ENCODE measurements at places on chromosomes 1 and 21.

DNA sequence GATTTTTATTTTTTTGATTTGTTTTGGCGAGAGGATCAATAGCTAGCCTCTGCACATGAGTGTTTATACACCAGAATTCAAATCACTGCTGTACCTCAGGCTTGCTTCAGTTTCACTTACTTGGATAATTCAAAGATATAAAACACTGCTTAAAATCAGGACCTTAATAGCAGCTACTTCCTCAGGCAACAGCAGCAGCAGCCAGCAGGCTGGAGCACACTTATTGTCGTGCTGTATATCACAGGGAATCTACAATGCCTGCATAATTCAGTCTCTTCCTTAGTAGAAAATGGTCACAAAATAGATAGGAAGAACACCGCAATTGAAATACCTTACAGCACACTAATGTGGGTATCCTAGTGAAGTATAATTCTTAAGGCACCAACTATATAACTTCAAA lies 497.3 kb downstream of the NEGR1 start:
- DNase-seq, result no peak

DNA sequence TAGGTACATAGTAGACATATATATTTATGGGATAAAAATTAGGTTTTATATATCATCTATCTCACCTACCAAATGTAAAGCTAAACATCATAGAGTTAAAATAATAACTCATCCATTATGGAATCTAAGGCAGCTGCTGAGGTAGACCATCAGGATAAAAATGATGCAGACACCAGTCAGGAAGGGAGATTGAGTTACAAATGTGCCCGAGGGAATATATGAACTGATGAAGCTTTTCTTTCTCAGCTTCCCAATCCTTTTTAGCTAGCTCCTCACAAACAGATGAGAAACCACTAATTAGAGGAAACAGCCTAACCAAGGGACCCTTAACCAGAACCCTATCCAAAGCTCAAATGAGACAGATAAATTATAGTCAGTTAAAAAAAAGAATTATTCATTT lies 20.9 kb downstream of the TTLL7 start:
- no peak for DNase-seq

GRCh38 chr1:82731216-82731615 lies 930.5 kb downstream of the ADGRL2 start:
- DNase-seq, result no peak

DNA sequence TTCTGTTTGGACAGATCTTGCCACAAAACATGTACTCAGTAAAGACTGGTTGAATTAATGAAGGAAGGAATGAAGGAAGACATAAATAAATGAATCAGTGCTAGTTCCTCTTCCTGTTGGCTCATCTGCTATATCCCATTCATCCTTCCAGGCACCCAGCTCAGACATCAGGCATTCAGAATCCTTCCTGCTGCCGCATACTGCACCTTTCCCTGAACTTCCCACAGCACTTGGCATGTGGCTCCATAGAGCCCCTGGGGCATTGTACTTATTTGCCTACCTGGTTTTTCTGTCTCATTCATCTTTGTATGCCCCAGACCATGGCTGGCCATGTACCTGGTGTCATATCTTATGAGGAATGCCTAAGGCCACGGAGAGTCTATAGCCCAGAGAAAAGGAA lies 34.4 kb upstream of the ZNF648 start:
- no peak for DNase-seq

DNA sequence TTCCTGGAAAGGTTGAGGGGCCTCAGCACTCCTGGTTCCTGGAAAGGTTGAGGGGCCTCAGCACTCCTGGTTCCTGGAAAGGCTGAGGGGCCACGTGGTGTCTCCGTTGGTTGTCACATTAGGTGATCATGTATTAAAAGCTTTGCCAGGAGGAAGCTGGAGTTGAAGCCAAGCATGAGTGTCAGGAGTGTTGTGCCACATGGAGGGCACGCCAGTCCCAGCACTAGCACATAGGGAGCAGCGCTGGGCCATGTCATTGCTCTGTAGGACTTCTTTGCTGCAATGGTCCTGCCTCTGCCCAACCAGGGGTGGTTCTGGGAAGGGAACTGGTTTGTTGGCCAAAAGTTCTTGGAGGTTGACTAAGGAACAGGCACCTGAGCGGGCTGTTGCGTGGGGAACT lies 13.3 kb downstream of the ATP5PO start:
- DNase-seq, result no peak

DNA sequence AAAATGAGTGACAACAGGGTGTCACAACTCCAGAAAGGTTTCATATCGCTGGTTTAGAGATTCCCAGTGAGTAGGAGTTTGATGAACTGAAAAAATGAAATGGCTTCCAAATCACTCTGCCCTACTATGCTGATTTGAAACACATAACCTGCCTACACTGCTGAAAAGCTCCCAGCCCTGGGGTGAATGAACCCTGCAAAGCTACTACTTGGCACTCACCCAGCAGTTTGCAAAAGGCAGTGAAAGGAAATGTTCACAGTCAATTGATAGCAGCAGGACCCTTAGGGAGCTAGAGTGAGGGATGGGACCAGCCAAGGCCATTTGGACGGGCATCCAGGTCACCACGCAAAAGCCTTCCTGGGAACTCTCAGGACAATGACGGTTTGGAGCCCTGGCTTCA lies 44.4 kb upstream of the SRP9 start:
- DNase-seq, result no peak

GRCh38 chr1:2617971-2618470 lies 14.8 kb downstream of the MMEL1 start:
- no peak for DNase-seq

DNA sequence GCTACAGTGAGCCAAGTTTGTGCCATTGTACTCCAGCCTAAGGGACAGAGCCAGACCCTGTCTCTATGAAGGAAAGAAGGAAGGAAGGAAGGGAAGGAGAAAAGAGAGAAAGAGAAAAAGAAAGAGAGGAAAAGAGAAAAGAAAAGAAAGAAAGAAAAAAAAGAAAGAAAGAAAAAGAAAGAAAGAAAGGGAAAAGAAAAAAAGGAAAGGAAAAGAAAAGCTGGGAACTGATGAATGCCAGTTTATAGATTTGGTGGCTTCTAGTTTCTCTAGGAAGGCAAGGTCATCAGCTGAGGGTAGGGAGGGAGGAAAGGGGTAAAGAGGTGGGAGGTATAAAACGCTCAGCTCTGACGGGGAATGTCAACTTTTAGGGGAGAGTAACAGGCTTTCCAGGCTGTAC lies 62.3 kb upstream of the AKT3 start:
- DNase-seq, result no peak

GRCh38 chr1:41698916-41699860 lies 214.7 kb upstream of the EDN2 start:
- no peak for DNase-seq

- no peak for DNase-seq
Measured at GRCh38 chr1:212794561-212795014, 2.9 kb downstream of the TATDN3 start.

GRCh38 chr1:99247199-99247598 lies 17.1 kb upstream of the PLPPR4 start:
- no peak for DNase-seq

GRCh38 chr1:96238426-96238825 lies 483.2 kb upstream of the PTBP2 start:
- no peak for DNase-seq

DNA sequence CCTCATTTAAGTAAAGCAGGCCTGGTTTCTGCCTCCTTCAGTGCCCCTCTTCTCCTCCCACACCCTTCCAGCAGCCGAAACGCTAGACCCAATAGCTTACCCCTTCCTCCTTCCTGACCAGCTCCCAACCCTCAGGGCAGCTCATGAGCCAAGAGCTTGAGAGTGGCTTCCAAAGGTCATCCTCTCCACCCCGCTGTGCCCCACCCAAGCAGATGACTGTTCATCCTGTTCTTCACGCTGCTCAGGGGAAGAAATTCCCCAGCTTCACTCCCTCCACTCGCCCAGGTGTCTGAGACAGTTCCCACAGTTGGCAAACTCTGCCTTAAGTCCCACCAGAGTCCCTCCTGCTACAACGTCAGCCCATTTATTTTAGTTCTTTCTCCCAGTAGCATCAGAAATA lies 23.4 kb downstream of the ARHGEF19 start:
- no peak for DNase-seq

GRCh38 chr1:181817091-181817490 lies 244.4 kb downstream of the ZNF648 start:
- DNase-seq, result no peak

- no peak for DNase-seq
Measured at GRCh38 chr21:45030682-45031570, 43.5 kb upstream of the ADARB1 start.

DNA sequence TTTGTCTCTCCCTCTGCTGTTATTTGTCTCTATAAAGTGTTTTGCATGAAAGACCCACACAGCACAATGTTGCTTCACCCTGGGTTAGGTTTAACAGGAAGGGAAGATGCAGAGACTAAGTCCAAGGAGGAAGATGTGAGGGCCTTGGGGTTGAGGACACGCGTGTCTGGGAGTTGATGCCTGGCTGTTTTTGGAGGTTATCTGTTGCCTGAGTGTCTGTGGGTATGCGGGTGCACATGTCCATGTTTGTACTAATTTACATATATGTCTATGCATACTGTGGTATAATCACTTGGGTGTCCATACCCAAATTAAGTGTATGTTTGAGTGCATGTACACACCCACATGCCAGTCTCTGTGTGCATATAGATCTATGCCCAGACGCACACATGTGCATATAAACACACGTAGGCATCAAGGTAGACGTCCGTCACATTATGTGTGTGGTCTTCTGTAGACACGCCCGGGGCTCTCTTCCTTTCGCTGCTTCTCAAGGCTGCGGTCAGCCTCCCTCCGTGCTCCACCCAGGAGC lies 962 bp upstream of the MAN1C1 start:
- DNase-seq, result no peak

GRCh38 chr1:68112835-68113243 lies 62.4 kb upstream of the DIRAS3 start:
- no peak for DNase-seq

- DNase-seq, result no peak
Measured at GRCh38 chr1:234975941-234976860, 152.4 kb downstream of the TOMM20 start.

GRCh38 chr21:34522284-34522683 lies 10.3 kb upstream of the KCNE1 start:
- no peak for DNase-seq

- DNase-seq, result no peak
Measured at GRCh38 chr21:15140321-15141019, 75.7 kb upstream of the NRIP1 start.

- no peak for DNase-seq
Measured at GRCh38 chr1:182624577-182624976, 20.4 kb upstream of the RGS16 start.

DNA sequence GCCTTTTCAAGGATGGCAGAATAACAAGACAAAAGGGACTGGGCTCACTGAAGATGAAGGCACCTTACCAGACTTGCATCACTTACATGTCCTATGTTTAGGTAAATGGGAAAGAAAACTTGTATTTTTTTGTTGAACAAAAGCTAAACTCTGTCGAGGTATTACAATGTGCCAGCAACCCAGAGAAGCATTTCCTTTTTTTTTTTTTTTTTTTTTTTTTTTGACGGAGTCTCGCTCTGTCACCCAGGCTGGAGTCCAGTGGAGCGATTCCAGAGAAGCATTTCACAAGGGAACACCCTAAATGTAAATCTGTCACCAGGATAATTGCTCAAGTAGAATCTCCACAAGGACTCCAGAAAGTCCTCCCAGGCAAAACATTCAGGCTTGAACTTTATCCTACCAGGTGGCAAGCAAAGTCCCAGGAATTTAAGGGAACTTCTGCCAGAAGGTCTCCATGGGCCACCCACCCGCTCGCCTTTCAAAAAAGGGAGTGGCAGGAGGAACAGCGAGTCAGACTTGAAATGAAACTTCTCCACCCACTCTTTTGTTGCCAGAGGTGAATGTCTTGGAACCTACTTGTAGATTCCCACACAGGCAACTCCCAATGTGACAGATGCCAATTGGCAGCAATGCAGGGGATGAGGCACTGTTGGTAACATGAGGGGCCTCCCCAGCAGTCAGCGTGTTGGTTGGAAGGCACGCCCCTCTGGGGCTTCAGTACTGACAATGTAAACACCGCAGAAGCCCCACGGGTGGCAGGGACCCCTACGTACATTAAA lies 125.0 kb downstream of the TIAM1 start:
- no peak for DNase-seq

- no peak for DNase-seq
Measured at GRCh38 chr1:33394770-33395169, 36.1 kb downstream of the PHC2 start.

GRCh38 chr21:29534448-29534847 lies 235.7 kb downstream of the BACH1 start:
- DNase-seq, result no peak

- no peak for DNase-seq
Measured at GRCh38 chr1:71068325-71069240, 12.3 kb downstream of the ZRANB2 start.

GRCh38 chr1:223030871-223031400 lies 112.1 kb downstream of the TLR5 start:
- no peak for DNase-seq

DNA sequence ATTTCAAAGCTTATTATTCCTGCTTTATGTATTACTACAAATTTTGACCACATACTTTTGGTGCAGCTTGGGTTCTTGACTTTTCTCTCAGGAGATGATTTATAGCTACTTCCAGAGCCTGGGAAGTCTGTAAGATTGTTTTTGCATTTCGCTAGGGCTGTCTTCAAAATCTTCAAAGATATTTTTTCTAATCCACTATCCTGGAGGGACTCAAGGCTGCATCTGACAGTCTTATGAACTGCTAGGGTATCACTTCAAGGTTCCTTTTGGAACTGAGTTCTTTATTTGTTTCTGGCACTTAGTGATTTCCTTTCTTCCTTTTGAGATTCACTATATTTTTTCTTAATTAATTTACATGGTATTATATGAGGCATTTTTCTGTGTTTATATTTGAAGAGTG lies 90.0 kb upstream of the LYPLAL1 start:
- no peak for DNase-seq

- DNase-seq, result no peak
Measured at GRCh38 chr1:84742653-84743052, 52.4 kb upstream of the SSX2IP start.

DNA sequence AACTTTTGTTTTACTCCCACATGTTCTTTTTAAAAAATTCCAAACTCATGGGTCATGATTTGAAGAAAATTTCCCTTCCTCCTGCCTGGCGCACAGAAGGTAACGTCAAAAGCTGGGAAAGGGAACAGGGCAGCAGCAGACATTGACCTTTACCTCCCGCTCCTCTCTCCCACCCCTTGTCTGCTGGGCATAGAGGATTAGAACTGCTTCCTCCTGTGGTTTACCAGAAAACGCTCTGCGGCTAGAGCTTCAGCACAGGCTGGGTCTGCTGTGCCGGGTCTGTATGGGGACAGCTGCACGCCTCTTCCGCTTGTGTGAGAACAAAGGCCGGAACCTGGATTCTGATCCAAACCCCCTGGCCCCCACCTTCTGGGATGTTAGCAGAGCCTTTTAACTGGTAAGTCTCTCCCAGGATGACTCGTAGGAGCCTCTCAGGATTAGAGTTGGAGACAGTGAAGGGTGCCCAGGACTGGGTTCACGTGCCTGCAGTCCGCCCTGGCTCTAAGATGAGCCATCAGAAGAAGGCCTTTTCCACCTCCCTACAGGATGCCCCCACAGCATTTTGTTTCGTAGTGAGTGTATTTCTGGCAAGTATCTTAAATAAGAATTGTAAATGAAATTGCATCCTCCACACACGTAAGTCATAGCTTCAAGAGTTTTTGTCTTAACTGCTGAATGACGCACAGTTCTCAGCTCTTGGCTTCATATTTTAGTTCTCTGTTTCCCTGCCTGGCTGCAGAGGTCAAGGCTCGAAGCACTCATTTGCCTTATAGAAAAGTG lies 5.2 kb downstream of the H6PD start:
- no peak for DNase-seq

GRCh38 chr1:4017636-4018365 lies 117.7 kb upstream of the C1orf174 start:
- no peak for DNase-seq

- no peak for DNase-seq
Measured at GRCh38 chr1:31725134-31725533, 21.3 kb upstream of the COL16A1 start.

All from activated CD8-positive, alpha-beta memory T cell treated with anti-CD3 and anti-CD28 coated beads for 1 hour (primary cell).